ENCODE measurements at places on chromosomes 5 and 9.

GRCh38 chr5:7608772-7609171 lies 212.8 kb downstream of the ADCY2 start:
- no peak for DNase-seq

DNA sequence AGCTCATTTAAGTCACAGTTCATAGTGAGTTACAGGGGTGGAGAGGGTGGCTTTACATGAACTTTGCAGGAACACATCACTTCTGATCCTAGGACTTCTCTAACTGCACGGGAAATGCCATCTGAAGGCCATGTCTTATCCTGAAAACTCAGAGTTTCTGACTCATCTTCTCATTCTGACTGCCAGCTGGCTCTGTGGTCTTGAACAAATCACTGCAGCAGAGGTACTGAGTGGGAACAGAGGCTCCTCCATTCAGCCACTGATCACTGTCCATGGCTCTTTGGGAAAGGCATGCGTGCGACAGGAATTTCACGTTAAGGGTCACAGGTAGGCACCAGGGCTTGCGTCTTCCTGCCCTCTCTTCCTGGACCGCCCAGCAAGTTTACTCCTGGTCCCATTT lies 114.6 kb upstream of the LRRTM2 start:
- DNase-seq = no peak

DNA sequence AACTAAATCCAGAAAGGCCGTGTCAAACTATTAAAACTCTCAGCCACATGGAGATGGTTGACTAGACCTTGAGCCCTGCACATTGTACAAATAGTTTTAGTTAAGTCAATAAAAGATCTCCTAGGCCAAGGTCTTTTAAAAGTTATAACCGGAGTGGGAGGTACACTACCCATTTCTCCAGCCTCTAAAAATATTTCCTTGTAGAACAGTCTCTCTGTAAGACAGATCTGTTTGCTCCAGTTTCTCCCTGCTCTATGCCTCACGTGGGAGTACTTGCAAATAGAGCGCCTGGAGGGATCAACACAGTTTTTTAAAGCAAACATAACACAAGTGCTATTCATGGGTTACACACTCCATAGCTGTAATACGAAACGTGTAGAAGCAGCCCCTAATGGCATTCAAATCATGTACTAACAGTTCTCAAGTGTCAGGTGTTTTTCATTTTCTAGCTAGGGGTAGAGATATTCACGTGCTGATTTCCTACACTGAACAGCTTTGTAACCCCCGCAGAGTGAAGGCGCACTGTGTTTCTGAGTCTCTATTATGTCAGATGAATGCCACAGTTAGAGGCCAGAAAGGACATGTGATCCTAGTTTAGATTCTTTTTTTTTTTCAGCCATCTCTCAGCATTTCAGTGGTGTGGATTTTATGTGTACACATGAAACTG lies 703.4 kb upstream of the GRAMD2B start:
- no peak for DNase-seq

GRCh38 chr9:72464857-72465592 lies 56.4 kb upstream of the TMC1 start:
- DNase-seq = peak; percentile 60

DNA sequence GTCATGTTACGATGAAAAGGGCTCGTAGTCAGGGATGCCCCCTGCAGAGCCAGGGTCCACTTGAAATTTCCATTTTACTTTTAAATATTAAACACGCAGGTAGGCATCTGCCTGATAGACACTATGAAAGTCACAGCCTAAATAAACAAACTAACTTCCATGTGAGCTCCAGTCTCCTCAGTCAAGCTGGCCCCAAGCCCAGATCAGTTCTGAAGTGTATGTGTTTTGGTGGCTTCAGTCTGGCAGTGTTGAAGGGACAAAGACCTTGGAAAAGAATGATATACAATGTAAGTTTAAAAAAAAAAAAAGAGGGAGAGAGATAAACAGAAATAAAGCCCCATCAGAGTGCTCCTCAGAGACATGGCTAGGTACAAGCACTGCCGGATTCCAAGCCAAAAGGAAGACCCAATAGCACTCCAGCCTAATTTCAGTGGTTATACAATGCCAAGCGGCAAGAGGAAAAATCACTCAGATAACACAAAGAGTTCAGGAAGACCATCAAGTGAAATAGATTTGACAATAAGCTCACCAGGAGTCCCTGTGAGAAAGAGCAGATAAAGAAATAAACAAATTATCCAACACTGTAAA lies 181.0 kb downstream of the BNC2 start:
- DNase-seq = no peak

DNA sequence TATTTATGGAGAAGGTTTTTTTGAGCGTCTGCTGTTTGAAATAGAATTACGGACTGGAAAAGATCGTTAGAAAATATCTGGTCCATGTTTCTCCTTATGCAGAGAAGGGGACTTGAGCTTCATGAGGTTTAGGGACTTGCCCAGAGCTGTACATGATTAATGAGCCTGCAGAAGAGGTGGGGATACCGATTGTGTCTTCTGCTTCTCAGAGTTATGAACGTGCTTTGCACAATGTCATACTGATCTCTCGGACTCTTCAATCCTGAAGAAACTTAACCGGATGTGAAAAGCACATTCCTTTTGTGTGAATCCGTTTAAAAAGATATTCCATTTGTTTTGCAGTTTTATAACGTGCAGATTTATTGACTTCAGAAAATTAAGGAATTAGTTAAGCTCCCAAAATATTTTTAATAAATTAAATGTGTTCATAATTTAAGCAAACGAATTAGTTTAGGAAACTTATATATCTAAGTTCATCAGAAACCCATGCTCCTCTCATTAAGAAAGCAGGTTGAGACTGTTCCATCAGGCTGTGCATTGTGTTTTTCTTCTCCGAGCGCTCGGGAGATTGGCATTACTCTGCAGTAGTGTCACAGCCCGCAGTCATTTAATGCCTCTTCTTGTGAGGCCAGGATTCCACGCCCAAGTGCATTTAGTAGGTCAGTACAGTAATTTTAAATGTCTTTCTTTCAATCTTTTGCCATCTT lies 40.8 kb upstream of the MEF2C start:
- DNase-seq = no peak

DNA sequence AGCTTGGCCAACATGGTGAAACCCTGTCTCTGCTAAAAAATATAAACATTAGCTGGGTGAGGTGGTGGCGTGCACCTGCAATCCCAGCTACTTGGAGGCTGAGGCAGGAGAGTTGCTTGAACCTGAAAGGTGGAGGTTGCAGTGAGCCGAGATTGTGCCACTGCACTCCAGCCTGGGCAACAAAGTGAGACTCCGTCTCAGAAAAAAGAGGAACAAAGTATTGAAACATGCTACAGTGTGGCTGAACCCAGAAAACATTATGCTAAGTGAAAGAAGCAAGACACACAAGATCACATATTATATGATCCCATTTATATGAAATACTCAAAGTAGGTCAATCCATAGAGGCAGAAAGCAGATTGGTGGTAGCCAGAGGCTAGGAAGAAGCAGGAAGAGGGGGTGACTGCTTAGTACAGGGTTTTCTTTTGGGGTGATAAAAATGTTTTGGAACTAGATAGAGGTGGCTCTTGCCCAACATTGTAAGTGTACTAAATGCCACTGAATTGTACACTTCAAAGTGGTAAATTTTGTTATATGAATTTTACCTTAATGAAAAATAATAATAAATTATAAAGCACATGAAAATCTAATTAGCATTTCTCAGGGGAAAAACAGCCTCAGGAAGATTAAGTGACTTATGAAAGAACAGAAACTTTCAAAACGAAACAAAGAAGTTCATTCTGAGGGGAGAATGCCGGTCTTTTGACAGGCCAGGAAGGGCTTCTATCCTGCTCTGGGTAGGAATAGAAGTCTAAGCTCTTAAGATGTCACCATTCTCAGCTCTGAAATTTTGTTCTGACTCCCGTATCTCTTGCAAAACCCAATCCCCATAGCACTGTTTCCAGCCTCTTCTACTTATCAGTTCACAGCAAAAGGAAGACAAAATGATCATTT lies 161.1 kb upstream of the TBCA start:
- DNase-seq = no peak

DNA sequence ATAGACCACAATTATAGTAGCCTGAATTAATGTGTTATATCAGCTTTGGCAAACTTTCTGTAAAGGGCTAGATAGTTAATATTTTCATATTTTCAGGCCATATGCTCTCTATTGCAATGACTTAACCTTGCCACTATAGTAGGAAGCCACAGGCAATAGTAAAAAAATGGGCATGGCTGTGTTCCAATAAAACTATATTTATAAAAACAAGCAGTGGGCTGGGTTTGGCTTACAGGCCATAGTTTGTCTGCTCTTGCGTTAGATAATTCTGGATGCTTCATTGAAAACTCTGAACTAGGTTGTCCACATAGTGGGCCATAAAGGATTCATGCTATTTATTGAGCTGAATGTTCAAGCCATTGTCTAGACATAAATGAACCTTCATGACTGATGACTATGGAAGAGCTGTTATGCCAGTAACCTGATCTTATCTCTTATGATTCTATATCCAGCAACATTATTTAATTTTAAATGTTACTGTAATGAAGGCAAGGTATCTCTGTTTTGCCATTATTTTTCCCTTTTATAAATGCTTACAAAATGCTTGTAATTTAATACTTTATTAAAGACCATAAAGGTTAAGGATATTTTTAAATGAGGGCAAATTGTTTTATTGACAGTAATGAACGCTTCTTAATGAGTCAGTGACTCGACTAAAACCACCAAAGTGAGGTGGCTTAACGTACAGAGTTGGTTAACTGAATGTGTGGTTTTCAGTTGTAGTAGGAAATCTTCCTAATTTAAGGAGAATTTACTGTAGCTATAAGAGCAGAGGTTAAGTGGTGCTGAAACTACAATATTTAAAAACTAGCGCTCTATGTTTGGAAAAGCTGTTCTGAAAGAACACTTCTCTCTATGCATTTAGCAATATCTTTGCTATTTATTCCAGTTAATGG lies 560.6 kb downstream of the PRR16 start:
- DNase-seq = no peak

- DNase-seq = no peak
Measured at GRCh38 chr5:38008198-38008597, 168.4 kb upstream of the GDNF start.

DNA sequence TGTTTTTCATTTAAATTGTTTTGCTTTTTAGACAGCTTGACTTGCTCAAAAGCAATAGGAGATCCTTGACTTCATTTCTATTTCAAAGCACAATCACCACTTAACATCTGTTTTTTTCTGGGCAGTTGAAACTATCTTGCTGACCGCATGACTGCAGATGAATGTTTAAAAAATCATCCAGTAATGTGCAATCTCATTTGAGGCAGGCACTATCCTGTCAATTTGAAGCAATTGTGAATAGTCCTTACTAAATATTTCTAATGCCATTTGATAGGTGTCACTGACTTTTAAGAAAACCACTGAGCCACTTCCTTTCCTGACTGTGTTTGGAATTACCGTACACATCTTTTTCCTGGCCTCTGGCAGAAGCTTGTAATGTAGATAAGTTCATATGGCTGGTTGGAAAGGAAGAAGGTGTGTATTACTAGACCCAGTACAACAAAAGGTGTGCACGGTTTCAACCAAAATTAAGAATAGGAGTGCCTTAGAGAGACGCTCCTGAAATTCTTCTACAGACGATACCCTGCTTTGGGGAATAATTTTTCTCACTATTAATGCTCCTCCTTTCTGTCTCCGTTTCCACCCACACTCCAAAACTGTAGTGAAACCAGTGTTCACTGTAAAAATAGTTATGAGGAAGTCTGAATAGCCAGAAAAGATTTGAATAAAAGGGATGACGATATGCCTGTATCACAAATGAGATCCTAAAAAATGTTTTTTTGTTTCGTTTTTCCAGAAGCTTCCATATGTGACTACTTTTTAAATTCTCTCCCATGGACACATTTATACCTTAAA lies 136.7 kb upstream of the MOCS2 start:
- no peak for DNase-seq

Data from hematopoietic multipotent progenitor cell (in vitro differentiated cells).